Gastroesophageal sphincter (tissue), 4 donors: ENCODE measurements at places on chromosomes 2 and 18. TPM values are rescaled to one million over a fixed set of nuclear protein-coding genes. Genes with fewer than 3 reads are reported as not detected.

ANKRD30BL gene
- not detected for total RNA-seq

DHRS9 gene
- 0.15 TPM for total RNA-seq

CPS1 gene
- 1.9 TPM for total RNA-seq

TM4SF20 gene
- not detected for total RNA-seq

PID1 gene
- total RNA-seq, result 34.4 TPM

CCDC85A gene
- total RNA-seq, result 6.4 TPM

RRM2 gene
- total RNA-seq, result 1.1 TPM

TUBA3E gene
- total RNA-seq, result not detected

CYP26B1 gene
- total RNA-seq, result 1.9 TPM

SLC9A4 gene
- total RNA-seq, result 0.22 TPM

IL36RN gene
- total RNA-seq, result not detected

COL4A3 gene
- total RNA-seq, result 8.9 TPM

ANKRD44 gene
- total RNA-seq, result 33.1 TPM

UBE2F gene
- total RNA-seq, result 99.5 TPM

MAP3K19 gene
- not detected for total RNA-seq

MEP1B gene
- total RNA-seq, result not detected

SCN2A gene
- 1.3 TPM for total RNA-seq

DNA sequence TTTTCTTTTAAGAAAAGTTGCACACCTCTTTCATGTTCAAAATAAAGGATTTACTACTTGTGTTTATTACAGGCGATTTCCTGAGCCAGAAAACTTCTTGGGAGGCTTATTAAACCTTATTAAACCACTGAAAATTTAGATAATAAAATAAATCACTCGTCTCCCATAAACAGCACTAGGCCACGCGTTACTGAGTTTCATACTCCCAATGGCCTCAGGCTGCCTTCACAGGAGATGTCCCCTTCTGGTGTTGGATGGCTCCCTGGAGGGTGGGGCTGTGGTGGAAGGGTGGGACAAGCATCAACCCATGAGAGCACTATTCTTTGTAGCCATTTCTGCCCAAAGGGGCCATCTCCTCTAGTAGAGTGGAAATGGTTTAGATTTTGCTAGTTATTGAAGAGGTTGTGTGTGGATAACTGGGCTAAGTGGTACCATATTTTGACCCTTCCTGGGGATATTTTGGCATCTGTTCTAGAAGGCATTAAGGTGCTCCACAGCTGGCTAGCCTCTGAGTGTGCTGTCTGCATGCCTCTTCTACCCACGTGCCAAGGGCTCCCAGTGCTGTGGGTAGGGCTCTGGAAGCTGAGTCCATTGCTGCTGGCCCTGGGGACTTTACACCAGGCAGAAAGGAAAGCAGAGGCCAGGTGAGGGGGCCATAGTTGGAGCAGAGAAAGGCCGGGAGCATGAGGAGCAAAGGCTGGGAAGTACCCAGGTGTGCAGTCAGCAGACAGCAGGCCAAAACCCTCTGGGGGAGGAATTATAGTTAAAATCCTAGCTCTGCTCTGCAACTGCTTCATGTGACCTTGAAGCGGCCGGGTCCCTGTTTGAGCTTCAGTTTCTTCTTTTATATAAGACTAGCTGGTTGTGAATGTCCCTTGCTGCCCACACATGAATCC, 121.7 kb upstream of the SMAD2 start:
- no peak for ATAC-seq

DNA sequence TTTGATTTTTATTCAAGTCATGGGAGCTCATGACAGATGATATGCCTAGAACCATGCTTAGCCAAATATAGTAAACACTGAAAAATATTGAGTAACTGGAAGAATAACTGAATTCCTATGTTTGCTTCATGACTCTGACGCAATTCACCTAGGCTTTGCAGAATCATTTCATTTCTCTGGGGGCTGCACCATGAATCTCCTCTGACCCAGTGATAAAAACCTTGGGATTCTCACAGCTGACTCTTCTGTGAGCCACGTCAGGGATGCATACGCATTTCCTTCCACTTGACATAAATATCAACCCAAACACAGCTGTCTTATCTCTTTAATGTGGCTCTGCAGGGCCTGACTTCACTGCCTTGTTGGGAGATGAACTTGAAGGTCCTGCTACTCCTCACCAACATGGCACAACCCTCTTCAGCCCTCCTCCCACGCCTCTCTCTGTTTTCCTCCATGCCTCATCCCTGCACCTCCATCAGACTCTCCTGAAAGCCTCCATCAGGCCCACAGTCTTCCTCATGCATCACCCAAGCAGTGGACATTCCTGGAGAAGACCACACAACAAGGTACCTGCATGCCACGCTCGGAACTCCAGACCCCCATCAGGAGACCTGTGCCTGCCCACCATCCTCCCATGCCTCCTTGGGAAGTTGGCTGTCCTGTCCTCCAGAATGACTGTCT, 29.8 kb downstream of the COL6A3 start:
- peak; percentile 65 for ATAC-seq

DNA sequence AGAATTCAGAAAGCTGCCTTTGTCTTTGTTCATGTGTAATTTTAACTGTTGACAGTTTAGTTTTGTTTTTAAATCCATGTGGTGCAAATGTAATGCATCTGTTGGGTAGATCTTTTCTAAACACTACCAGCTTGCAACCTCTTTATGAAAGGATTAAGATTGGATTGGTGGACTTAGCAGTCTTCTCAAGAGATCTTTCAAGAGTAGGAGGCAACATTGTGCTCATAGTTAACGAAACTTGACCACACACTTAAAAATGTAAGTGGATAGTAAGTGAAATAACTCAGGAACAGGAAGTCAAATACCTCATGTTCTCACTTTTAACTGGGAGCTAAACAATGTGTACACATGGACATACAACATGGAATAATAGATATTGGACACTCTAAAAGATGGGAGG, 579.0 kb downstream of the RIT2 start:
- ATAC-seq, result no peak

DNA sequence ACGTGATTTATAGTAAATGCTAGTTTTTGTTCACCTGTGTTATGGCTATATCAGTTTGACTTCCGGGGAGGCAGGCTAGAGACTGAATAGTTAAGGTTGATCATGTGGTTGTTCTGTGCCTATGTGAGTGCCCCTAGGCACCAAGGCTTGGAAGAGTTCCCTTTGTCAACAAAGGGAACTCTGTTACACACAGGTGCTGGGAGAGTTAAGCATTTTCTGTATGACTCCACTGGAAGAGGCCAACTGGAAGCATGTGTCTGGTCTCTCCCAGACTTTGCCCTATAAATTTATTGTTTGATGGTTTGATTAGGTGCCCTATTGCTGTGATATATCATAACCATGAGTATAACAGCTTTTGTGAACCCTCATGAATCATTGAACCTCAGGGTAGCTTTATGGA, 63.8 kb downstream of the ARL6IP6 start:
- ATAC-seq, result no peak

GRCh38 chr18:22110461-22110924, 58.9 kb upstream of the GATA6 start:
- ATAC-seq, result no peak

GRCh38 chr2:98463988-98464771, 19.5 kb downstream of the INPP4A start:
- ATAC-seq, result peak; percentile 2

DNA sequence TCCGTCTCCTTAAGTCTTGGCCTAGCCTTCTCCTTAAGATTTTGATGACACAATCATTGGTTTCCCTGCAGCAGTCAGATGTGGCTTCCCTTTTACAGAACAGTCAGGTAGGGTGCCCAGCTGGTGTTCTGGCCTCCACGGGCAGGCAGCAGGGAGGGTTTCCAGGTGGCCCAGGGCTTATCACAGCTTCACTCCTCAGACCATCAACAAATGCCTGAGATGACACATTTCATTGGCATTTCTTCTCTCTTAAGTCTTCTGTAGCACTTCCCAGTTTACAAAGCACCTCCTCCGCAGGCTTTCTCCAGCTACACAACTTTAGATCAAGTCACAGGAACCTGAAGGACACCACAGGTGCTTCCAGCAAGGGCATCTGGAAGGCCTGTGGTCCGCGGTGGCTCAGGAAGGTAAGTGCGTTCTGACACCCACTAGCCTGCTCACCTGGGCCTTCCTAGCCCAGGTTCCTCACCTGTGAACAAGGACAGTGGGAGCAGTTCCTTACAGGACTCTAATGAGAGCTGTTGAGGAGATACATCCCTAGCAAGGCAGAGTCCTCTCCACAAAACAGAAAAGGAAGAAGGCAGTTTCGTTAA, 37.6 kb downstream of the PTPN18 start:
- no peak for ATAC-seq

DNA sequence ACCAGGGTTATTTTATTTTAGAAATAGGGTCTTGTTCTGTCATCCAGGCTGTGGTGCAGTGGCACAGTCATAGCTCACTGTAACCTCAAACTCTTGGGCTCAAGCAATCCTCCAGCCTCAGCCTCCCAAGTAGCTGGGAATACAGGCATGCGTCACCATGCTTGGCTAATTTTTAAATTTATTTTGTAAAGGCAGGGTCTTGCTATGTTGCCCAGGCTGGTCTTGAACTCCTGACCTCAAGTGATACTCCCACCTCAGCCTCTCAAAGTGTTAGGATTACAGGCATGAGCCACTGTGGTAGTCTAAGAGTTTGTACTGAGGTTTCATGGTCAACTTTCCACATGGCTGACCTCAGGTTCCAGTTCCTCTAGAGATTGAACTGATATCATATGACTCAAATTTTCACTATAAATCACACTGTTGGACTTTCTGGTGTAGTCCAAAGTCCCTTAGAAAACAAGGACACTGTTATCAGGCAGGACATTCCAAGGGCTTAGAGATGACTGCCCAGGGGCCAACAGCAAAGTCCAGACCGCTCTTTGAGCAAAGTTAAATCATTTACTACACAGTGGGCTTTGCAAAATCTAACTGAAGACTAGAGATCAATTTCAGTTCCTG, 82.0 kb upstream of the MEX3C start:
- no peak for ATAC-seq

DNA sequence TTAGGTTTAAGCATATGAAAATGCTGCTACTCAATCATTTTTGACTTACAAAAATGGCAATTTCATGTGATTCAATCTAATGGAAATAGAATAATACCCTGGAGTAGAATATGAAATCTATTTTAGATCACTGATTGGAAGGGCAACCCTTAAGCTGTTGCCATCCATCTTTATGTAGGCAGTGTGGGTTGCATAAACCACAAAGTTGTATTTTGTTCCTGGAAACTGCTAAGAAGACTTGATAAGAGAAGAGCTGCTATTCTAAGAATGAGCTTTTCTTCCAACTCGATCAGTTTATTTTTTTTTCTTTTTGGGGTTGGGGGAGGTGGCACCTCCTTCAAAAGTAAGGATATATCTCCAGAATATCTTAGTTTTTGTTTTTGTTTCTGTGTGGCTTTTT, 60.2 kb downstream of the CAVIN2 start:
- ATAC-seq, result no peak

DNA sequence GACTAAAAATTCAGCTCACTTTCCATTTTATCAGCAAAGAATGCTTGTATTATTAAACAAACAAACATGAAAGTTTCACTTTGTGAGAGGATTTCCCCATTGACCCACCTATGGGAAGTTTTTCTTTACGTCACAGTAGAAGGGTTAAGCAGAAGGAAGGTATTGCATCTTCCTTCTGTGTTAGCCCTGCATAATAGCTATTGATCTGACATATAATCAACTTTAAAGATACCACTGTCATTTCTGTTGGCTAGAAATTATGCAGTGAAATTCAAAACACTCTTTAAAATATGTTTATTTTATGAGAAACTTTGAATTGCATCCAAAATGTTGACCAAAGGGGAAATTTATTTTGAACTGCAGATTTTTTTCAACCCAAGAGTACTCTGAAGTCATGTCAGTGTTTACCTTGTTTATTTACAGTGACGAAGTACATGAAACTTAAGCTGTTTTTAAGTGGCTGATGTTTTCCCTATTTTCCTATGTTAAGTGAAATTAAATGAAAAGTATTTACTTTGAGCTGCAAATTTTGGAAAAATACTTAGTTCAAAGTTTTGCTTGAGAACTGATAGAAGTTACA, 566.4 kb downstream of the ZEB2 start:
- ATAC-seq, result no peak

DNA sequence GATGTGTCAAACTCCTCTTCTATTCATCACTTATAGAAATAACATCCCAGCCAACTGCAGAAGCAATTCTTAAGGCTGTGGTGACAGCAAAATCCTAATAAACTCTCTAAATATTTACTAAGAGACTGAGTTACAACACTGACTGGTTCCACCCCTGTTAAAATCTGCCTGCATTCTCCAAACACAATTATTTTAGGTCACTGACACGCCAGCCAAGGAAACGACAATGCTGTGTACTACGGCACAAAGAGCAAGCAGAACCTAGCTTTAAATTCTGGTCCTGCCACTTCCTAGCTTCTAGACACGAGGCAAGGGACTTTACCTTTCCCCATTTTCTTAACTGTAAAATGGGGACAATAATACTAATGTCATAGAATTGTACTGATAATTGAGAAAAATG, 4.1 kb downstream of the CYRIA start:
- no peak for ATAC-seq

DNA sequence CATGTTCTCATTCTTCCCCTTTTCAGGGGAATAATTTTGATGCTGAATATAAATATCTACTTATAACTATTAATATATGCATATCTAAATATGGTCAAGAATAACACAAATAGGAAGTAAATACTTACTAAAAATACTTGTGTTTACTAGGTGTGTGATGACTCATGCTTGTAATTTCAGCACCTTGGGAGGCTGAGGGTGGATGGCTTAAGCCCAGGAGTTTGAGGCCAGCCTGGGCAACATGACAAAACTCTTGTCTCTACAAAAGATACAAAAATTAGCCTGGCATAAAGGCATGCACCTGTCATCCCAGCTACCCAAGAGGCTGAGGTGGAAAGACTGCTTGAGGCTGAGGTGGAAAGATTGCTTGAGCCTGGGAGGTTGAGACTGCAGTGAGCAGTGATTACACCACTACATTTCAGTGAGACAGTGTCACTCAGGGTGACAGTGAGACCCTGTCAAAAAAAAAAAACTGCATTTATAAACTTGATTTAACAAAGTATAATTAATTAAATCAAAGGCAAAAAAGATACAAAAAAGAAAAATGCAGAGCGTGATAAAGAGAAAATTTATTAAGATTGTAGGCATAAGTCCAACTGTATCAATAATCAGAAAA, 703.1 kb upstream of the VRK2 start:
- no peak for ATAC-seq

GRCh38 chr2:240605867-240606743, 19.2 kb upstream of the GPR35 start:
- no peak for ATAC-seq

- peak; percentile 85 for ATAC-seq
Observed at GRCh38 chr18:10841203-10841602, 308.2 kb downstream of the PIEZO2 start.

- ATAC-seq, result peak; percentile 75
Observed at GRCh38 chr2:239966029-239966852, 58.9 kb downstream of the NDUFA10 start.

DNA sequence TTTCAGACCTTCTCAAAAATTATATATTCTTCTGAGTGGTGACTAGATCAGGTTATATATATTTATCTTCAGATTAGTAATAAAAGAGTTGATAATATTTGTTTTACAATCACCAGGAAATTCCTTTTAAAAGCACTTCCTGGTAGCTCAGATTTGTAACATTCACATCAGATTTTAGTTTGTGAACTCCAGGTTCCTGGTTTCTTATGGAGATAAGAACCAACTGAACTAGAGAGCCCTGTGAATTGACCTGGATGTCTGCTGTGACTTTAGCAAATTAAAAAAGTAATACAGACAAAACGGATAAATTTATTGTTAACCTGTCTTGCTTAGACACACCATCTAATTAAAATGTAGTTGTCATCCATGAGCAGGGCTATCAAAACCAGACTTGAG, 868.7 kb downstream of the BCL11A start:
- ATAC-seq, result no peak

- ATAC-seq, result peak; percentile 46
Observed at GRCh38 chr2:187422282-187422681, 25.8 kb downstream of the CALCRL start.

GRCh38 chr2:68857855-68858456, 13.2 kb downstream of the BMP10 start:
- ATAC-seq, result no peak
